D341Med (cell line): ENCODE measurements at places on chromosomes 11 and 22.

DNA sequence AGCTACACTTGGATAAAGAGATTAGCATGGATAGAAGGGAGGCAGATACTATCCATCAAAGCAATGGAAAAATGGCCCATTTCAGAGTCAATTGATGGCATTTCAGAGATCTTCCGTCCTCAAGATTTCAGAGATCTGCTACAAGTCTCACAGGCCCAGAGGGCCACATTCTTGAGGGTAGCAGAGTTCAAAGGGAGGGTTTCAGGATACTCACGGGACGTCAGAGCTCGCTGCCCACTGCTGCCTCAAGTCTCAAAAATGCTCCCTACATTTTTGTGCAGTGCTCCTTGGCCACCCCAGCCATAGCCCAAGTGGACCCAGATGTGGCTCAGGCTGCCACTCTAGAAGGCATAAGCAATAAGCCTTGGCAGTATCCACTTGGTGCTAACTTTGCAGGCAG, 24.9 kb downstream of the RTL6 start:
- DNase-seq = no peak

DNA sequence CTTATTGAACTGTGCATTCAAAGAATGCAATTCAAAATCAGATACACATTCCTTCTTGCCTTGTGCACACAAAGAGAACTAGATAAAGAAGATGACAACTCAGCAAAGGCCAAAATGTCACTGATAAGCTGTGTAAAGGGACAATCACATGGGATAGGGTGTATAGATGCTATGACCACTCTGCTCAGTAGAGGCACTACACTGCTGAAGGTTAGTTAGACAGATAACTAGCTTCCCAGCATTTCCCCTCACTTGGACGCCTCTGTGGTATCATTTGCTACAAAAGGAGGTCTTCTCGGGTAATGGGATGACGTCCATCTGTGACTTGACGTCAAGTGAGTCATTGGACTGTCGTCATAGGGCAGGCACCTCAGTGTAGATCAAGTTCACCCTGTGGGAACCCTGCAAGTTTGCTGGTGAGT, 424.9 kb upstream of the CCDC90B start:
- no peak for DNase-seq

- no peak for DNase-seq
Measured at GRCh38 chr11:126624506-126624905, 269.0 kb downstream of the ST3GAL4 start.

DNA sequence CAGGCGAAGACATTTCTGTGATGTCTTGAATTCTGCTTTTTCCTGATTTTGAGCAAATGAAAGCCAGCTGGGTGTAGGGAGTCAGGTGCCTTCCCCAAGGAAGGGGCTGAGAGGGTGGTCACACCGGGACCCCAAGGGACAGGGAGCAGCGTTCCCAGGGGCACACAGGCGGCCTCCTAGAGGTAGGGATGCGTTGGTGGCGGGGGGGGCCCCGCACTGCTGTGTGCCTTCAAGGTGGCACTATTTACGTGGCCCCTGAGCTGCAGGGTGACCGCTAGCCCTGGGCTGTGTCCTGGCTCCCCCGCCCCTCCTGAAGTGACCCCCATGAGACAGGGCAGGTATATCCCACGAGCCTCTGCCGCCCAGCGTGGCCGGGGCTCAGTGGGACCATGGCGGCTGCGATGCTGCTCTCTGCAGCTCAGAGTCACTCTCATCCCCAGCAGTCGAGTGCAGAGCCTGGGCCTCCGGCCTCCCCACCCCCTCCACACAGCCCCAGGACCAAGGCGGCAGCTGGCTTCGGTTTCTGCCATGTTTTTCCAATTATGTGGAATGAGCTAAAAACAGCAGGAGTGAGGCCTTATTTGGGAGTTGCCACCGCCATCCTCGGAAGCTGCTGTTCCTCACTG, 60.9 kb downstream of the LRP5 start:
- no peak for DNase-seq

DNA sequence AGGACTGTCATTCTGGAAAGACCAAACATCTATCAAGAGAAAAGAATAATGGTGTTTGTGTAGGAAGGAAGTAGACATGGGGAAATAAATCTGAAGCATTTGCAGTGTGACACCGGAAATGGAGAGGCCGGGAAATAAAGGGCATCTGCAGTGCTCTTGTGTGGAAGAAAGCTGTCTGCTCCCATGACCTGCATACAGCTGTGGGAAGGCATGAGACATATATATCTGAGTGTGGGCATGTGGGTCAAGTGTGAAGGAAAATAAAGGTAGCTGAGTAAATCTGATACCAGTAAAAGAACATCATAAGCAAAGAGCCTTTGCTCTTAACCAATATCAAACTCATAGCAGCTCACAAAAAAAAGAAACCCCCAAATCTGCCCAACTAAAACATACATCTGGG, 72.1 kb upstream of the OR5AK2 start:
- DNase-seq = no peak

GRCh38 chr11:27837895-27838563, 137.8 kb upstream of the BDNF start:
- no peak for DNase-seq

DNA sequence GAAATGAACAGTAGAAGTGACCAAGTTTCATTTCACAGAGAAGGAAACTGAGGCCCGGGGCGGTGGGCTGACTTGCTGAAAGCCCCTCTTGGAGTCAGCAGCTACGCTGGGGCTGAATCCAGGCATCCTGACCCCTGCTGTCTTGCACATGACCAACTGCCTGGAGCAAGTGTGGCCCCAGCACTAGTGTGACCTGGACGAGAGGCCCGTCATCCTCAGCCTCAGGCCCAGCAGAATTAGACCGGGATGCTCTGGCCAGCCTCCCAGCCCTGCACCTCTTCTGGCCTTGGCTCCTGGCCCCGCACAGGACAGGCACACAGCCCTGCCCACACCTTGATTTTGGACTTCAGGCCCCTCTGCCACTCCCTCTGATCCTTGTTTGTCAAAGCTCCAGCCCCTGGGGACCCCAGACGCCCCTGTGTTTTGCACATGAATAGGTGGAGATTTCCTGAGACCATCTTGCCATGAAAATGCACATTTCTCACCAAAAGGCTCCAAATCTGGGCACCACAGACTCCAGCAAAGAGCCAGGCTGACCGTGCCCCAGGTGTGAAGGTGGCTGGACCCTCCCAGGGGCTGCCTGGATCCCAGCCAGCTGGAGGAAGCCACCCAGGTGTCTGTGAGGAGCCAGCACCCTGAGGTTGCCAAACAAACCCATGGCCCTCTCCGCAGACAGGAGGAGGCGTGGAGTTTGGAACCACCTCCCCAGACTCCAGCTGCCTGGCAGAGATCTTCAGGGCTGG, 24.9 kb downstream of the FGF4 start:
- no peak for DNase-seq

- no peak for DNase-seq
Measured at GRCh38 chr11:75199412-75199955, 41.1 kb upstream of the TPBGL start.

GRCh38 chr22:37260155-37260795, 16.2 kb upstream of the RAC2 start:
- DNase-seq = no peak

- DNase-seq = no peak
Measured at GRCh38 chr11:67033661-67034166, 10.8 kb downstream of the SYT12 start.

DNA sequence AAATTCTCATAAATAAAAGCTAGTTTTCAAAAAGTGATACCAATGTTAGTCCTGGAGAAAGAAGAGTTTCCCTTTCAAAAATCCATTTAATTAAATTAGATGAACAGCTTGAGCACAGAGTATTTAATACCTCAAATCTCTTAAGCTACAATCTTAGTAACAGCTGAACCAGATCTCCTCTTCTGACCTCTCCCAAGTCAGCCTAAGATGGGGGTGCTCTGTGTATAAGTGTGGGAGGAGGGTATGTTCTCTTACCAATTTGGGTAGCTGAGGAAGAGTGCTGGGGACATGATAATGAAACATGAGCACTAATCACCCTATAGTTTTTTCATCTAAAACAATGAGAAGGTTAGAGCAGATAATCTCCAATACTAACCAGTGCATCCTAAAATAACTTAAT, 9.6 kb downstream of the TPH1 start:
- DNase-seq = peak; percentile 63

GRCh38 chr22:42763965-42764480, 43.4 kb upstream of the A4GALT start:
- DNase-seq = peak; percentile 23

- DNase-seq = no peak
Measured at GRCh38 chr11:128367573-128367972, 219.8 kb downstream of the ETS1 start.

DNA sequence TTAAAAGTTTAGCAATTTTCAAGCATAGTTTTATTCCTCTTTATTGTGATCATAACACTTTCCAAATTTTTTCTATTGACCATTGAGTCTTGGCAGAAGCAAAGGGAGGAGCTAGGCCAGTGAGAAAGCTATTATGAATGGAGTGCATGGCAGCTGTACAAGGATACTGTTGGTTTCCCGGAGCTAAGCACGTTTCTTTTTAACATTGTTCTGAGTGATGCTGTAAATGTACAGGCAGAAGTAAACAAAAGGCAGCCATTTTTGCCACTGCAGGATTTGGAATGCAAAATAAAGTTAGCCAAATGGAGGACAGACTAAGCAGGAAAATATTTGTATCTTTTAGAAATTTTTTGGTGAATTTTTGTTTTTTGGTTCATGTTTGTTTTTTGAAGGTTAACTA, 16.2 kb downstream of the CBL start:
- no peak for DNase-seq

- no peak for DNase-seq
Measured at GRCh38 chr11:64229090-64229743, 1.1 kb upstream of the DNAJC4 start.

DNA sequence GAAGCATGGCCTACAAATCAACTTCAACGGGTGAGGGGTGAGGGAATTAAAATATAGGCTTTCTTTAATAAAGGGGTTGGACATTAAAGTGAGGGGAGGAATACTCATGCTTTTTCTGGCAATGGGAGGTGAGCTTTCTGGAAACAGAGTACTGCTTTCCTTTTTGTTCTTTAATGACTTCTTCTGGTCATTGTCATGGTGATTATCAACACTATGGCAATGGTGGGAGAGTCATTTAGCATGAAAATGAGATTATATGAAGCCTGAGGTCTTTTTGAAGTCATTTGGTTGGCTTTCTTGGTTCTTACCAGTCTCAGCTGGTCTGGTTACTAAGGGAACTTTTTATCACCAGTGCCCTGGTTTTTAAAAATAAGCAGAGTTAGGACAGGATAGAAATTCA, 475.8 kb upstream of the LRRC4C start:
- DNase-seq = no peak

DNA sequence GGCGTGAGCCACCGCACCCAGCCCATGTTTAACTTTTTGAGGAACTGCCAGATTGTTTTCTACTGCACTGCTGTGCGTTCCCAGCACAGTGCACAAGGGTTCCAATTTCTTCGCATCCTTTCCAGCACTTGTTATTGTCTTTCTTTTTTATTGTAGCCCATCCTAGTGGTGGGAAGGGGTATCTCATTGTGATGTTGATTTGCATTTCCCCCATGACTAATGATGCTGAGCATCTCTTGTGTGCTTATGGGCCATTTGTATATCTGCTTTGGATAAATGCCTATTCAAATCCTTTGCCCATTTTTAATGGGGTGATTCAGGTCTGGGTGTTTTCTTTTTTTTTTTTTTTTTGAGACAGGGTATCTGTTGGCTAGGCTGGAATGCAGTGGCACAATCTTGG, 36.6 kb upstream of the SYT7 start:
- no peak for DNase-seq

DNA sequence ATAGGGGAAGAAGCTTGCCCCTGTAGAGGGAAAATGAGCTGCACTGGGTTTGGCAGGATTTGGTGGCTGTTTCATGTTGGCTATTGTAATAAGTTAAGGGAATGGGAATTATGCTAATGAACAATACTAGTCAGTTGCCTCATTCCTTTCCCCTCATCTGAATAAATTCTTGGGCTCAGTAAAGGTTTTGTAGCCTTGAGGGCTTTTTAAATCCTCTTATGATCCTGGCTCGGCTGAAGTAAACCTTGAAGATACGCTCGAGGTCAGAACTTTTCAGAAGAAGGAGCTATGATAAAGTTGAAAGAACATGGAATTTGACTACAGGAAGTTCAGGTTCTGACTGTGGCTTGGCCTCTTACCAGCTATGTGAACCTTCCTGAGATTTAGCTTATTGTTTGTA, 448.7 kb downstream of the RAB38 start:
- no peak for DNase-seq

DNA sequence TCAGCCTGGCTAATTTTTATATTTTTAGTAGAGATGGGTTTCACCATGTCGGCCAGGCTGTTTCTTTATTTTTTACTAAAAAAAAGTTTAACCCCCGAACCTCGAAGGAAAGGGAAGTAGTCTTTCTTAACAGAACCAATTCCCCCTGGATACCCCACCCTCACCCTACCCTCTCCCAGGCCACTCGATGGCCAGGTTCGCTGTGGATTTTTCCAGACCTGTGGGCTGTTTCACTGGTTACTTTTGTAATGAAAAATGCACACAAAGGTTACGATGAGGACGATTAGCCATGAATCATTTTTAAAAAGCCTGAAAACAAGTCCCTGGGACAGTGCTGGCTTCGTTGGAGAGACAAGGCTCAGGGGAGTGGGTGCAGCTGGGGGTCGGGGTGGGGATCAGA, 2.5 kb downstream of the TSPO start:
- DNase-seq = no peak

DNA sequence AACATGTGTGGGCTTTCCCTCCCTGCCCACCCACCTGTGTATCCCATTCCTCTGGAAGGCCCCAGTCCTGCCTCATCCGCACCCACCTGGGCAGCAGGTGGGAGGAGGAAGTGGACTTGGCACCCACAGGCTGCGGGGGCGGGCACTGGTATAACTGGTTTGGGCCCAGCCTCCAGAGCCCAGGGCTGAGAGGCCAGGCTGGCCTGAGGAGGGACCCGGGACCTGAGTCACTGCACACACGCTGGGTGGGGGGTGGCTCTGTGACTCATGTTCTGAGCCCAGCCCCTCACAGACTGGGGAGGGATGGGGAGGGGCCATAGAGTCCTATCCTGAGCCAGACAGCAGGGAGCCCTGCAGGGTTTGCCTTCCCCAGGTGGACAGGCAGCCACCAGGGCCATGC, 16.7 kb downstream of the PHLDA2 start:
- no peak for DNase-seq

DNA sequence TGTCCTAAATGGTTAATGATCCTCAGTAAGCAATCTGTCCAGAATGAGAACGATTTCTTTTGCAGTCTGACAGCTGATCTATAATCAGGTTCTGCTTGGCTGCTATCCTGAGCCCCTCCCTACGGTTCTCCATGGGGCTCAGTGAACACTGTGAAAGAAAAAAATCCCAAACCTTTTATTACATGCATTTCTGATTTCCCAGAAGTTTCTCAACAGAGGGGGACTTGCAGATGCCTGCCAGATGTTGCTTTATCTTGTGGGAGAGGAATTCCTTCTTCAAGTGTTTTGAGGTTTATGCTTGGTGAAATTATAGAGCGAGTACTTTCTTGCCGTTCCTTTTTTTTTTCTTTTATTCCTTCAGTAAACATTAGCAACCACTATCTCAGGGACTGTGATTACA, 531.9 kb upstream of the ISX start:
- no peak for DNase-seq

DNA sequence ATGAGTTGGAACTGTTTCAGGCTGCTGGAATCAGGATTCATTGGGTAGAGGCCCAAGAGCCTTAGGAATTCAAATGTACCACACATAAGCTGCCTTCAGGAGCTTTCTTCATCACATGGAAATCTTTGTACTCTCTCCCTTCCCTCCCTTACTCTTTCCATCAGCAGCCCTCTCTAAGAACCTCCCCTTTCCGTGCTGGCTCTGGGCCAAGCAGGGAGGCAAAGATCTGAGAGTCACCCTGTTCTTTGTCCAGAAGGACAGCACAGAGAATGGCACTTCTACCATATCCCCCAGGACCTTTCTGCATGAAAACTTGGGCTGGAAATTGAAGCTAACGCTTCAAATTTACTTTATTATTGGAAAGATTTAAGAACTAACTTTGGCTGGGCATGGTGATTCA, 20.7 kb upstream of the TPBGL start:
- DNase-seq = no peak
